Body of pancreas (tissue), 4 donors: ENCODE measurements at places on chromosomes 3 and 15. TPM values are rescaled to one million over a fixed set of nuclear protein-coding genes. Genes with fewer than 3 reads are reported as not detected.

DNA sequence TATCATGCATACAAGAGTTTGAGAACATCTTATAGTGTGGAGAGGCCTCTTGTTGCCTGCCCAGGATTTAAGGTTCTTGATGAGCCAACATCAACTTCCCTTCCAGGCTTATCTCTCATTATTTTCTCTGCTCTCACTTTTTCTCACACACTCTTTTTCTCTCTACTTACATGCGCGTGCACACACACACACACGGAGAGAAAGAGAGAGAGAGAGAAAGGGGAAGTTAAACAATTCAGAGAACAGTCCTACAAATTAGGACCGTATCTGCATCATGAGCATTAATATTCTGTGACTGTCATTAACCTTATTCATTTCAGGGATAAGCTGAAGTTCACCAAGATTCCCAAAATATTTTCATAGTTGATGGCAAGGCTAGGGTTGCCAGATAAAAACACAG lies 269.0 kb downstream of the ZNF621 start:
- no peak overlapping the region for H3K27ac ChIP-seq
- H3K36me3 ChIP-seq = no peaks in the 10 kb centered on the region

AMT gene
- total RNA-seq = 10.9 TPM

C15orf39 gene
- 12.5 TPM for total RNA-seq

DNA sequence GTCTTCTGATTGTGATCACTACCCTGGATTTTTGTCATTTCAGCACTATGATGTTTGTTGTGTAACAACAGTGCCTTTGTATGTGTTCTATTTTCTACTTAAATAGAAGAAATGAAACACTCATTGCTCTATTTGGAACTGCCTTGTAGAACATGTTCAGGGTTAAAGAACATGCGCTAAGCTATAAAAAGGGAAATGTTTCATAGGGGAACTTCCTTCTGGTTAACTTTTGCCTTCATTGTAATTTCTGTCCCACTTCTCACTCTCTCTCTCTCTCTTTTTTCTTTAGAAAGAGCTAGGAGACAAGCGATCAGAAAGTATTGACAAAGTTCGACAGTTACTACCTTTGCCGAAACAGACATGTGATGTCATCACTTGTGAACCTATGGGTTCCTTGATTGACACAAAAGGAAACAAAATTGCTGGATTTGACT lies at the start of gene P2RY12:
Gene P2RY12, minus strand, starts transcription at position 13 of the 434 bp plus-strand sequence. CDS start 45,908 bp downstream, outside the sequence.
- DNase-seq = no peak
- H3K27me3 ChIP-seq = no peaks in the 10 kb centered on the region

- no peaks in the 10 kb centered on the region for H3K36me3 ChIP-seq
- H3K27ac ChIP-seq = no peak overlapping the region
- H3K27me3 ChIP-seq = no peaks in the 10 kb centered on the region
- DNase-seq = no peak
Measured at GRCh38 chr3:40102182-40102581, 207.3 kb upstream of the EIF1B start.

DNA sequence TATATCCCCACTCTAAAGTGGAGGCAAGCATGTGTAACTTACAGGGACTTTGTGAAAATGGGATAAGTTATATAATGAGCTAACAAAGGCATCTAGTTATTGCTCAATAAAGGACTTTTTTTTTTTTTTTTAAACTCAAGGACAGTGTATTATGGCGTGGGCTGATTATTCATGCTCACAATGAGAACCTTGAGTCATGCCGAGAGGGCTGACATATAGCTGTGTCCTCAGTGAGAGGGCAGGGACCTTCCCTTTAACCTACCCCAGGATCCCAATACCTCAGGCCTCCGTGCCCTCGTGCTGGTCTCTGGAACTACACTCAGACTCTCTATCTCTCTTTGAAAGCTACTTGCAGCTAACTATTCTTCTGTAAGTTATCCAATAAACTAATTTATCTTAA lies 319.9 kb upstream of the ICE2 start:
- peak overlapping the region; percentile 6 for H3K27ac ChIP-seq
- peak; percentile 14 for DNase-seq
- H3K4me1 ChIP-seq = peaks cover 17% of the 10 kb centered on the region

GRCh38 chr15:27491666-27492621 lies 521.0 kb downstream of the GABRG3 start:
- H3K4me3 ChIP-seq = no peak overlapping the region
- no peak for DNase-seq
- no peaks in the 10 kb centered on the region for H3K4me1 ChIP-seq
- H3K27me3 ChIP-seq = no peaks in the 10 kb centered on the region

DAPK2 gene
- 5.9 TPM for total RNA-seq

- no peak overlapping the region for H3K27ac ChIP-seq
- H3K27me3 ChIP-seq = no peaks in the 10 kb centered on the region
- no peak overlapping the region for H3K4me3 ChIP-seq
- no peaks in the 10 kb centered on the region for H3K4me1 ChIP-seq
- no peak for DNase-seq
Measured at GRCh38 chr3:5309171-5309570, 121.7 kb downstream of the EDEM1 start.

GRCh38 chr3:191348098-191348497 lies 17.8 kb upstream of the UTS2B start:
- peaks cover 56% of the 10 kb centered on the region for H3K4me1 ChIP-seq
- no peak for DNase-seq
- H3K4me3 ChIP-seq = no peak overlapping the region
- no peak overlapping the region for H3K27ac ChIP-seq

DNA sequence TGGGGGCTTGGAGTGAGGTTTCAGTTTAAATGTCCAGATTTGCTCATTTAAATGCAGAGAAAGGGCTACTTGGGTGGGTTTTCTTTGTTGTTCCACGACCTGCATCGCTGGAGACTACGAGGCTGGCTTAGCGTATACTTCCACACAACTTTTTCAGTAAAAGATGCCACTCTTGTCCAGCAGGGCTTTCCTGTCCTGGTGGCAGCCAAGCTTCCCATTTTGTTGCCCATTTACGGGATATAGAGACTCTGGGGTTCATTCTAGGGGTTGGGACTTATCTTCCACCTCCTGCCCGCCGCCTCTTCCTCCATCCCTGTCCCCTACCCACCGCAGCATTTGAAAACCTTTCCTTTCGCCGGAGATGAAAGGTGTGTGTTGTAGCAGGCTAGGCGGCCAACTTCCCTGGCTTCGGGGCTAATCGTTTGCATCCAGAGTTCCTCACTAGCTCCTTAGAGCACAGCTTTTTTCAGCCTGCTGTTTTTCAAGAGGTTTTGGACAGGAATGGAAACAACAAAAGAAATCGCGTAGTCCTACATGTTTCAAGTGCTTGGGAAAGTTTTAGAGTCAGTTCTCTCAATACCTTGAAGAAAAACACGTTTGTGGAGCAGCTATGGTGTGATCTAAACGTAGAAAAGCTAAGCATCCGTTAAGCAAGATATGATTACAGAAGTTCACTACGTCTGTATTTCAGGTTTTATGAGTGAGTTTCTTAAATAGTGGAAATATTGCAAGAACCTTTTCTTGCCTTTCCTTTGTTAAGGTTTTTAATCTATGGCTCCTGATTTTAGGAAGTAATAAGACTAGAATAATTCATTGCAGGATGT lies 843 bp downstream of the CHRNA5 start:
- DNase-seq = no peak
- no peaks in the 10 kb centered on the region for H3K27me3 ChIP-seq
- H3K4me1 ChIP-seq = peaks cover 17% of the 10 kb centered on the region
- H3K4me3 ChIP-seq = peak overlapping the region; percentile 8

GRCh38 chr15:58764468-58764867 lies 6.6 kb upstream of the MINDY2 start:
- DNase-seq = no peak
- H3K36me3 ChIP-seq = no peaks in the 10 kb centered on the region
- no peaks in the 10 kb centered on the region for H3K4me1 ChIP-seq
- H3K27me3 ChIP-seq = no peaks in the 10 kb centered on the region
- no peak overlapping the region for H3K4me3 ChIP-seq

DNA sequence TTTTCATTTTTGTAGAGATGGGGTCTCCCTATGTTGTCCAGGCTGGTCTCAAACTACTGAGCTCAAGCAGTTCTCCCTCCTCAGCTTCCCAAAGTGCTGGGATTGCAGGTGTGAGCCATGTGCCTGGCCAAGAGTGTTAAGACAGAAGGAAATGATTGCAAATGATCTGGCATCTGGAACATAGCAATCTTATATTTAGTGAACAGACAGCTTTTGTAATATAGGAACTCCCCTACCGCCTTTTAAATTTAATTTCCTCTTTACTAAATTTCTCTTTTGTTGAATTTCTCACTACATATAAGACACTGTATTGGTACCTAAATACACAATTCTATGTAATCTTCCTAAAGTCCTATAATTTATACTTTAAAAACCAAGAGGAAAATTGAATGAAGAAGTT lies 13.1 kb downstream of the ANO10 start:
- no peak overlapping the region for H3K27ac ChIP-seq
- DNase-seq = no peak
- H3K36me3 ChIP-seq = no peaks in the 10 kb centered on the region
- no peak overlapping the region for H3K4me3 ChIP-seq
- no peaks in the 10 kb centered on the region for H3K4me1 ChIP-seq

GRCh38 chr3:155065537-155065936 lies 14.6 kb upstream of the MME start:
- H3K4me3 ChIP-seq = no peak overlapping the region
- H3K4me1 ChIP-seq = no peaks in the 10 kb centered on the region
- no peaks in the 10 kb centered on the region for H3K36me3 ChIP-seq
- DNase-seq = no peak
- no peaks in the 10 kb centered on the region for H3K27me3 ChIP-seq
- no peak overlapping the region for H3K27ac ChIP-seq

OR5K2 gene
- not detected for total RNA-seq

DNA sequence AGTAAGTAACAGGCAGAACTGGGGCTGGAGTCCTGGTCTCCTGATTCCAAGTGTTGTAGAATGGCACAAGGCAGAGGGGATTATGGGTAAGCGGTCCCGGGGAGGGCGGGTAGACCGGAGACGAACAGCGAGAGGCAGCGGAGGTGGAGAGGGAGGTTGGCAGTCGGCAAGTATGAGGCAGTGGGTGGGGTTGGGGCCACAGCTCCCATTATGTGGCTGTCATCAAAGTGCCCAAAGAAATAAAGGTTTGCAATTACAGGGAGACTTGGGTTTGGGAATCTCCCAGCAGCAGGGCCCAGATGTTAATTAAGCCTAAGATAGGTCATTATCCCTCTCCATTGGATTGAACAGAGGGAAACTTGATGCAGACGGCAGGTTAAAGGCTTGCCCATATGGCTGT lies 16.9 kb downstream of the FAM43A start:
- no peaks in the 10 kb centered on the region for H3K4me1 ChIP-seq
- no peak overlapping the region for H3K4me3 ChIP-seq
- H3K27ac ChIP-seq = no peak overlapping the region
- H3K36me3 ChIP-seq = no peaks in the 10 kb centered on the region
- H3K27me3 ChIP-seq = no peaks in the 10 kb centered on the region
- no peak for DNase-seq

GRCh38 chr3:94862703-94863102 lies 799.8 kb downstream of the NSUN3 start:
- H3K27ac ChIP-seq = no peak overlapping the region
- H3K27me3 ChIP-seq = no peaks in the 10 kb centered on the region
- no peak for DNase-seq
- H3K36me3 ChIP-seq = no peaks in the 10 kb centered on the region
- no peaks in the 10 kb centered on the region for H3K4me1 ChIP-seq

GRCh38 chr15:78265752-78266224 lies 1.4 kb downstream of the DNAJA4 start:
- H3K27ac ChIP-seq = no peak overlapping the region
- H3K4me1 ChIP-seq = peaks cover 25% of the 10 kb centered on the region
- no peak overlapping the region for H3K4me3 ChIP-seq
- DNase-seq = no peak

- no peak overlapping the region for H3K4me3 ChIP-seq
- no peak overlapping the region for H3K27ac ChIP-seq
- no peaks in the 10 kb centered on the region for H3K27me3 ChIP-seq
- no peaks in the 10 kb centered on the region for H3K36me3 ChIP-seq
Measured at GRCh38 chr3:179288845-179289244, 34.0 kb upstream of the ZNF639 start.

GRCh38 chr15:69479971-69480370 lies 27.4 kb downstream of the RPLP1 start:
- no peaks in the 10 kb centered on the region for H3K36me3 ChIP-seq
- no peaks in the 10 kb centered on the region for H3K27me3 ChIP-seq
- DNase-seq = no peak
- H3K27ac ChIP-seq = no peak overlapping the region
- H3K4me3 ChIP-seq = no peak overlapping the region

CCDC13 gene
- total RNA-seq = 6.3 TPM

- no peak overlapping the region for H3K4me3 ChIP-seq
- H3K4me1 ChIP-seq = no peaks in the 10 kb centered on the region
- no peak for DNase-seq
- H3K27me3 ChIP-seq = no peaks in the 10 kb centered on the region
Measured at GRCh38 chr15:23484870-23485269, 37.8 kb upstream of the GOLGA6L2 start.

GRCh38 chr3:72814308-72814707 lies 33.9 kb downstream of the SHQ1 start:
- H3K4me1 ChIP-seq = peaks cover 15% of the 10 kb centered on the region
- H3K27me3 ChIP-seq = no peaks in the 10 kb centered on the region
- no peak for DNase-seq
- no peak overlapping the region for H3K27ac ChIP-seq
- no peak overlapping the region for H3K4me3 ChIP-seq

DNA sequence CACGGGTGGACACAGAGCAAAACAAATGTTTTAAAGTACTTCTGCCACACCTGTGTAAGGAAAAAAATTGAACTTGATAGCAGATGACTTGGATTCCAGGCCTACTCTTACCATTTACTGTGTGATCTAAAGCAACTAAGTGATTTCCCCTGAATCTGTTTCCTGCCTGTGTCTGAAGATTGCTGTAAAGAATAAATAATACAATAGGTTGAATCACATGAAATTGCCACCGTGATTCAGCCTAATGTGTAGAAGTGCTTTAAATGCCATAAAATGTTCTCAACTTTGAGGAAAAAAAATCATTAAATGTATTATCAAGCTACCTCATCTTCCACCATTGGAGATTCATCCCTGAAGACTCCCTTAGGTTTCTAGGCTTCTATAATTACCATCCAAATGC lies 27.6 kb upstream of the NUDT16 start:
- no peak overlapping the region for H3K4me3 ChIP-seq
- H3K36me3 ChIP-seq = no peaks in the 10 kb centered on the region
- no peak for DNase-seq
- H3K27me3 ChIP-seq = no peaks in the 10 kb centered on the region
- H3K4me1 ChIP-seq = no peaks in the 10 kb centered on the region
- H3K27ac ChIP-seq = no peak overlapping the region

DNA sequence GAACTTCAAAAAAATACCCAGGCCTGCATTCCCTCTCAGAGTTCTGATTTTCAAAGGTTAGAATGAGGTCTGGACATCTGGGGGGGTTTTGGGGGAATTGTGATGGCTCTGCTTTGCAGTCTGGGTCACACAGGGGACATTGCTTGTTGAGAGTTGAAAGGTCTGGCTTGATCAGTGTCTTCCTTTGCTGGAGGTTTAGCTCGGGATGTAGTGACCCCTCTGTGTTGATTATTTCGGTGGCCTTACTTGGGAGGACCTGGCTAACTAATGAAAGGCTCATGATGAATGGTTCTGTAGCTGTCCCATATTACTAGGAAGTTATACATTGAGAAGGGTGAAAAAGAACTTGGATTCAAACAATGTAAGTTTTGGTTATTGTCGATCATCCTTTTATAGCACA lies 23.7 kb downstream of the TPM1 start:
- no peak overlapping the region for H3K27ac ChIP-seq
- no peaks in the 10 kb centered on the region for H3K4me1 ChIP-seq
- H3K36me3 ChIP-seq = peaks cover 27% of the 10 kb centered on the region
- H3K27me3 ChIP-seq = no peaks in the 10 kb centered on the region
- DNase-seq = no peak

GRCh38 chr15:93118904-93119303 lies 29.9 kb upstream of the RGMA start:
- H3K4me3 ChIP-seq = no peak overlapping the region
- H3K27me3 ChIP-seq = no peaks in the 10 kb centered on the region
- no peak for DNase-seq
- H3K36me3 ChIP-seq = no peaks in the 10 kb centered on the region
- no peaks in the 10 kb centered on the region for H3K4me1 ChIP-seq

ZNF660 gene
- 2.1 TPM for total RNA-seq

TBC1D23 gene
- 49.8 TPM for total RNA-seq
